ENCODE measurements at places on chromosomes 3 and 15. TPM values are rescaled to one million over a fixed set of nuclear protein-coding genes. Genes with fewer than 3 reads are reported as not detected.

GABRR3 gene
- not detected for total RNA-seq

- DNase-seq: no peak
Observed at GRCh38 chr15:58951388-58952007, 18.0 kb upstream of the SLTM start.

DNA sequence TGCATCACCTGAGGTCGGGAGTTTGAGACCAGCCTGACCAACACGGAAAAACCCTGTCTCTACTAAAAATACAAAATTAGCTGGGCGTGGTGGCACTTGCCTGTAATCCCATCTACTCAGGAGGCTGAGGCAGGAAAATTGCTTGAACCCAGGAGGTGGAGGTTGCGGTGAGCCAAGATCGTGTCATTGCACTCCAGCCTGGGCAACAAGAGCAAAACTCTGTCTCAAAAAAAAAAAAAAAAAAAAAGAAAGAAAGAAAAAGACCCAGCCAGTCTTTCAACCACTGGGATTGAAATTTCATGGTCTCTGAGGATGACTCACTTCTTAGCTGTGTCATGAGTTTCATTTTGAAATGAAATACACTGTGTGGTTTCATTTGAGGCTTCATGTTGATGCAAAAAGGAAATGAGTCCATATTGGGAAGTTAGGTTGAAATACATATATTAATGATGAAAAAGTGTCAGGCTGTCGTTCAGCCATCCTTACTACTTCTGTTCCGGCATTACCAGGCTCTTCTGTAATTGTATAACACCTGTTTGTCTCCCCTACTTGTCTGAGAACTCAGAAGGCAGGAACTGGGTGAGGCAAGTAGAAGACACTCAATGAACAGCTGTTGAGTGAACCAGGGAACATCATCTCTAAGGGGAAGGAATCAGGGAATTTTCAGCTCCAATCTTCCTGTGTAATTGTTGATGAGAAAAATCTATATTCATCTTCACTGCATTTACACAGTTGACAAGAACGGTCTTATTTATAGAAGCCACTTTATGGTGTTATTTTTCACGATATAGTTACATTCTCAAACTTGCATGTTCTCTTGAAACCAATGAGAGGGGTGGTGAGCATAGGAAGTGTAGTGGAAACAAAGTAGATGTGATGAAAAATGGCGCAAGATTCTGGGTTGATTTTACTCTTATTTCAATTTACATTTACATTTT is 87.4 kb downstream of the NFKBIZ start:
- peak; percentile 86 for DNase-seq

- DNase-seq: no peak
Observed at GRCh38 chr3:160115387-160115786, 109.8 kb upstream of the C3orf80 start.

- DNase-seq: no peak
Observed at GRCh38 chr3:45535665-45536064, 58.9 kb upstream of the LIMD1 start.

Measured in CD4-positive, alpha-beta T cell (primary cell).